DND-41 (cell line): ENCODE measurements at places on chromosomes 7 and 10.
A peak's percentile ranks its signal among the peaks of the same experiment; 100 is the strongest.

GRCh38 chr10:82564353-82565196 lies 689.6 kb downstream of the NRG3 start:
- DNase-seq: no peak

- DNase-seq: no peak
These were observed 47.2 kb downstream of the GSAP start for GRCh38 chr7:77368974-77369373.

DNA sequence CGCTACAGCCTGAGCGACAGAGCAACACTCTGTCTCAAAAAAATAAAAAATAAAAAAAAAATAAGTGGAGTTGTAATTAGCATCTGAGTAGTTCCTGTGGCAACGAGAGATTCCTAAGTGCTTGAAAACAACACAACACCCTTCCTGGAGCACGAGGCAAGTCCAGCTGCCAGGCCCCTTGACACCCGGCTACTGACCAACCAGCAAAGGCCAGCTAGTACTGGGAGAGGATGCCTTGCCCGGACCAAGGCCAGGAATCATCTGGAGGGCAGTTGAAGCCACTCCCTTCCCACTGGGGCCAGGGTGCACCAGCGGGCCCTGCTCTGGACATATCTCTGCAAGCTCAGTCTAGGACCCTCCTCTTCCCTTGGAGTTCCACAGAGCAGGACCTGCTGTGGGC lies 536 bp downstream of the C10orf105 start:
- DNase-seq: no peak

GRCh38 chr7:68458010-68458908 lies 1140.0 kb upstream of the AUTS2 start:
- no peak for DNase-seq

DNA sequence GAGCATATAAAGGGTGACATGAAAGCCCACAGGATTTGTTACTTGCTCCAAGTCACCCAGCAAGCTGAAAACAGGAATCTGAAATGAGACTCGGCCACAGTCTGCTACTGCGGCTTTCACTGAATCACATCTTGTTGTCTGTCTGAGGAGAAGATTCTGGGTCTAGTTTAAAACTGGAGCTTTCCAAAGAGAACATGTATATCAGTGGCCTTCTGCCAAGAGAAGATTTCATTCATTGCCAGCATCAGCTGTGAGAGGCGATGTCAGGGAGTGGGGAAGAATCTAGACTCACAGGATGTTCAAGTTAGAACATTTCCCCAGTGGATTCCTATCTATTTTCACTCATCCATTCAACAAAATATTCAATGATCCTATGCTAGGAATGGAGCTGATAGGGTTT lies 122.8 kb downstream of the GALNT17 start:
- no peak for DNase-seq

DNA sequence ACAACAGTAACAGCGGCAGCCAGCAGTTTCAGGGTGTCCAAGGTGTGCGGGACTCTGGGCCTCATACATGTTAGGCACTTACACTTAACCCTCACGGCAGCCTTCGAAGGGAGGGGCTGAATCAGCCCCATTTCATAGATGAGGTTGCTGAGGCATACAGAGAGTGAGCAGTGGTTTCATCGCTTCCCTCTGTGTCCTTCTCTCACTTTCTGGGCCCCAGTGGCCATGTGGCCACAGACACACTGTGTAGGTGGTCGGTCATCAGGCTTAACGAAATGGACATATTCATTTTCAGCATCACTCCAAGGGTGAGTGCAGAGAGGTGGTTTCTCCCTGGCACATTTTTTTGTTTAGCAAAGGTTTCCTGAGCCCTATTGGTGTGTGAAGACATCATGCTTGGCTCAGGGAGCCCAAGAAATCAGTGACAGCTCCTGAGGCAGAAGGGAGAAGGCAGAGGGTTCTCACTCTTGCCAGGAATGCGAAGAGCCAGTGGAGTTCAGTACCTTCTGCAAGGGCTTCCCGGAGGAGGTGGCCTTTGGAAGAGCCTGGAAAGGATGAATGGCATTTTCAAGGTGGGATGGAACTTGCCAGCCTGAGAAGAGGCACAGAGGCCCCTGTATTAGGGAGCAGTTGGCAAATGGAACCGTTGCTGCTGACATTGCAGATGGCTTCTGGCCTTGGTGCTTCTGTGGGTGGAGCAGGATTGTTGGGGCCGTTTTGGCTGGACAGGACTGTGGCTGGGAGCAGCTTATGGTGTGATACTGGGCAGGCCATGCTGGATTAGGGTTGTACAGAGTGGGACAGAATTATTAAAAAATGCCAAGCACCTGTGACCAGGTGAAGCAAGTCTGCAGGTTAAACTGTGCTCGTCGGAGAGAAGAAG lies 61.7 kb upstream of the PPIF start:
- DNase-seq: no peak

- DNase-seq: peak; percentile 26
These were observed 349.2 kb upstream of the PRKCQ start for GRCh38 chr10:6929148-6929830.

GRCh38 chr10:119518936-119519335 lies 23.6 kb downstream of the RGS10 start:
- no peak for DNase-seq

- DNase-seq: peak; percentile 4
These were observed 208.6 kb upstream of the CCDC6 start for GRCh38 chr10:60114765-60115586.

DNA sequence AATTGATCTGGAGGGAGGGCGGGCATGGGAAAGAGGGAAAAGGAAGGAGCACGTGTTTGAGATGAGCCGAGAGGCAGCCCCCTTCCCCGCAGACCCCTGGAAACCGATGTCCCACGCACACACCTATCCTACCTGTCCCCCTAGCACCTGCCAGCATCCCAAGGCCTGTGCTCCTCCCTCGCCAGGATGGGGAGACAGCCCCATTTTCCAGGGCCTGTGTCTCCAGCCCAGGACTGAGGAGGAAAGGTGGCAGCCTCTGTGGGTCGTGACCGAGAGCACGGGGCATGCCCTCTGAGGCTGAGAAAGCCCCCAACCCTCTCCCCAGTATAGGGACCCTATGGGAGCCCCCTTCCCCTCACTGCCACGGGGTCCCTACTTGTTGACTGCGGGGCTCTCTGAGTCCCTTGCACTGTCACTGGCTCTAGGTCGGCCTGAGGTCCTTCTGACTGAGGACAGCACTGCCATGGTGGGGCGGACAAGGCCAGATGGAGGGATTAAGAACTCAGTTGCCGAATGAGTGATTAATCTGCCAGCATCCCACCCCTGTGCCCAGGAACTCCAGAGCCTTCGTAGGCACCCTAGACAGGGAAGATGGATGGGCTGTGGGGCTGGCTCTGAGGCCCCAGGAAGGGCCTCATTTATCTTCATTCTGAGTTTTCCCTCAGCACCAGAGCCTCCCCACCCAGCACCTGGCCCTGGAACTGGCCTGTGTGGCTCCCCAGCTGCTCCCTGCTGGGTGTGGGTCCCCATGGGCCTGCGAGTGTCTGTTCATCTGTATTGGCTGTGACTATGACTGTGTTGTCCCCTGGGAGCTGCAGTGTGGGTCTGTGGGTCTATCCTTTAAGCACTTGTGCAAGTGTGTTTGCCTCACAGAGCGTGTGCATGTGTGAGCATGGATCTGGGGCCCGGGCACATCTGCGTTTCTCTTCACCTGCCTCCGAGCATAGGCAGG lies 26.0 kb downstream of the CRHR2 start:
- DNase-seq: peak; percentile 9
